ENCODE measurements at places on chromosomes 1 and 21. TPM values are rescaled to one million over a fixed set of nuclear protein-coding genes. Genes with fewer than 3 reads are reported as not detected.

GRCh38 chr1:52204696-52205095 lies 62.8 kb downstream of the ZFYVE9 start:
- no peak for DNase-seq

DNA sequence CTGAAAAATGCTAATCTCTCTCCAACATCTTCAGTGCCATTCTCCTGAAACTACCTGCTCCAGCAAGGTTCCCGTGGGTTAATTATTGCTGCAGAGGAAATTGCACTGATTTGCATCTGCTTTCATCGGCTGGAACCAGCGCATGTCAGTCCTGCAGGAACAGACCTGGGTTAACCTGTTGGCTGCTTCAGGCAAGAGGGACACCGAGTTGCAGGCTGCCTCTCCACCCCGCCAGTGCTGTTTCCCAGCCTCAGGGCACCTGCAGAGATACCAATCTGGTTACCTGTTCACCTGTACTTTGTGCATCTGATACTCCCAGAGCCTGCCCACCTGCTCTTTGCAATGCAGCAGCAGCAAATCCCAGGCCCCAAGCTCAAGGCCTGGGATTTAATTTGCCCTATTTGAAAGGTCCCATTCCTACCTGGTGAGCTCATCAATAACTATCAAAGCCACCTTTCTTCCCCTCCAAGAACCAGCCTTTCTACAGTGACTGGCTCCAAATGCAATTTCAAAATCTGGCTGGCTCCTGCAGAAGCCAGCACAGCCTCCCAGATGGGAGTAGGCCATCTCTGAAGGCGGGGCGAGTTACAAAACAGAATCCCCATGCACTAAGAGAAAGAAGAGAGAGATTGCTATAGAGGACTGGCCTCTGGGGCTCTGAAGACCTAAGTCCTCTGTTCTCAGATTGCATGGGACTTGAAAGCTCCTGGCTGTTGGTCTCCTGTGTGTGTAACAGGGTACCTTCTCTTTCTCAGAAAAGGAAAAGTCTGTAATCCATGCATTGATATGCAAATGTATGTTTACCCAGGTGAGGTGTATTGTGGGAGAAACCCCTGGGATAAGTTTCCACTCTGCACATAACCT lies 67.8 kb downstream of the TOMM20 start:
- DNase-seq, result peak; percentile 84

DNA sequence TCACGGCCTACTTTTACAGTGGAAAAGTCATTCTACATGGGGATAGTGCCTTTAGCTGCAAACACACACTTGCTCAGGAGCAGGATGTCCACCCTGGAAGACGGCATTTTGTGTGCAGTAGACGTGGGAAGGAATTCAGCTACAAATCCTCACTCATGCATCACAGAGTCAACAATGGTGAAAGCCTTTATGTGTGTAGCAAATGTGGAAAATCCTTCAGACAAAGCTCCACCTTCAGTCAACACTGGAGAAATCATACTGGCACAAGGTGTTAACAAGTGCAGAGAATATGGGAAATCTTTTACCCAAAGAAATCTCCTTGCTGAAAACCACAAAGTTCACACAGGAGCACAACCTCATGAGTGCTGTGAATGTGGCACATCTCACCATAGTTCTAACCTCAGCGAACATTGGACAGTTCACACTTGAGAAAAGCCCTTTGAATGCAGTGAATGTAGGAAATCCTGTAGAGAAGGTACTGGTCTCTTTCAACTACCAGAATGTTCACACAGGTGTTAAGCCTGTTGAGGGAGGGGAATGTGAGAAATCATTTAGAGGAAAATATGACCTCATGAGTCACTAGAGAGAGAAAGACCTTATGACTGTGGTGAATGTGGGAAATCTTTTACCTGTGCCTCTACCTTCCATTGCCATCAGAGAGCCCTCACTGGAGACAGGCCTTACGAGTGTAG lies 101.8 kb downstream of the PTGS2 start:
- DNase-seq, result peak; percentile 60

DNA sequence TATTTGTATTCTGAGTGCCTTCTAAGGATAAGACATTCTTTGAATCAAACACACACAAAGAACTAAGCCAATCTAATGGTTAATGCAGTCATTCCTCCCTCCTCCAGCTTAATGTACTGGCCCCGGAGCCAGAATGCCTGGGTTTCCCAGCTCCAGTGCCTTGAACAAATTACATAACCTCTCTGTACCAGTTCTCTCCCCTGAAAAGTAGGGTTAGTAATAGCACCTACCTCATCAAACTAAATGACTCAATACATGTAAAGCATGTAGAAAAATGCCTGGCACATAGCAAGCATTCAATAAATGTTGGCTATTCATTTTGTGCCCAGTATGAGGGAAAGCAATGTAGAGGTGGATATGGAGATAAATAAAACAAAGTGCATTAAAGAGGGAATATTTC lies 14.0 kb downstream of the C1orf52 start:
- DNase-seq, result no peak

GRCh38 chr1:193971595-193971994 lies 785.2 kb upstream of the B3GALT2 start:
- no peak for DNase-seq

DNA sequence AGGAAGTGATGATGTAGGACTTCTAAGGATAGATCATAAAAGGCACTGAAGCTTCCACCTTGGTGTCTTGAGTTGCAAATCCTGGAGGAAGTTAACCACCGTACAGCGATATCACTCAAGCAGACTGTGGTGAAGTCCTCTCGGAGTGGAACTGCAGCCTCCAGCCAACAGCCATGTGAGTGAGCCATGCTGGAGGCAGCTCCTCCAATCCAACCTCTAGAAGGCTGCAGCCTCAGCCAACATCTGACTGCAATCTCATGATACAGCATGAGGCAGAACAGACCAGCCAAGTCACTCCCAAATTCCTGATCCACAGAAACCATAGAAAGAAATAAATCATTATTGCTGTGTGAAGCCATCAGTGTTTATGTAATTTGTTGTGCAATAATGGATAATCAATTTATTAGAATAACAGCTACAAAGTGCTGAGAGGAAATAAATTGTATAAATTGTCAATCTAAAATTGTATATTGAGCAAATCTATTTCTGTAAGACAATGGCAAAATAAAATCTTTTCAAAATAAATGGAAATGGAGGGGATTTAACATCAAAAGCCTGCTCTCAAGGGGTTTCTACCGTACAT lies 65.0 kb downstream of the PRSS38 start:
- DNase-seq, result peak; percentile 17

- DNase-seq, result no peak
These were observed 45.3 kb upstream of the PARP1 start for GRCh38 chr1:226453015-226453704.

- peak; percentile 51 for DNase-seq
These were observed 116.1 kb upstream of the DPT start for GRCh38 chr1:168845140-168845539.

Gene CFHR4
- total RNA-seq, result not detected

Gene RHD
- not detected for total RNA-seq

Gene GPR25
- not detected for total RNA-seq
